ENCODE measurements at places on chromosomes 6 and 20.
A peak's percentile ranks its signal among the peaks of the same experiment; 100 is the strongest.

DNA sequence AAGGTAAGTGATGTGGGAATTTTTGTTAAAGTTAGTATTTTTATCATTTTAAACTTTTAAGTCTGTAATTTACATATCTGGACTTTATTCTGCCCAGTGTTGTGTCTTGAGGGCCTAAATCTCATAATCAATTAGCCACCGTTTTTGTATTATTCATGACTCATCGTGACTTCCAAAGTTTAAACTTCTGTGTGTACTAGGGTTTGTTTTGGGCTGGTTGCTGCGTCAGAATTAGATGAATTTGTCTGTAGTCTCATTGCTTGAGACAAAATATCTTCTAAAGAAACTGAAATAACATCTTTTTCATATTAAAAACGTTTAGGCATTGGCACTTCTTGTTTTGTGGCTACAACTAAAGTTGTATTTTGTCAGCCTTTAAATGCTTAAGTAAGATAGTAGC lies 41.3 kb downstream of the CDYL start:
- no peak for DNase-seq

DNA sequence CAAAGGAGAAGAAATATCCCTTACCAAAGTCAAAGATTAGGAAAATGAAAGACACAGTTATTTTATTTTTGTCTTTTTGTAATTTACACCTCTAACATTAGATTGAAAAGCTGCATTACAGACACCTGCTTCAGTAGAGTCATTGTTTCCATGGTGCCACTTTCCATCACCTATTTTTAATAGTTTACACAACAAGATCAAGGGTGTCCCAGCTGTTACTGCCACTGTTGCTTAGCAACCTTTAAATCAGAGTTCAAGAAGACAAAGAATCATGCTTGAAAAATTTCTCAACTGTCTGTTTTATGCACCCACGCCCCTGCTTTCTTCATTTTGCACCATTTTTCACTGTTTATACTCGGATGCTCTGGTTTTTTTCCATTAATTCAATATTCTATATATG lies 668.2 kb upstream of the GJE1 start:
- no peak for DNase-seq

DNA sequence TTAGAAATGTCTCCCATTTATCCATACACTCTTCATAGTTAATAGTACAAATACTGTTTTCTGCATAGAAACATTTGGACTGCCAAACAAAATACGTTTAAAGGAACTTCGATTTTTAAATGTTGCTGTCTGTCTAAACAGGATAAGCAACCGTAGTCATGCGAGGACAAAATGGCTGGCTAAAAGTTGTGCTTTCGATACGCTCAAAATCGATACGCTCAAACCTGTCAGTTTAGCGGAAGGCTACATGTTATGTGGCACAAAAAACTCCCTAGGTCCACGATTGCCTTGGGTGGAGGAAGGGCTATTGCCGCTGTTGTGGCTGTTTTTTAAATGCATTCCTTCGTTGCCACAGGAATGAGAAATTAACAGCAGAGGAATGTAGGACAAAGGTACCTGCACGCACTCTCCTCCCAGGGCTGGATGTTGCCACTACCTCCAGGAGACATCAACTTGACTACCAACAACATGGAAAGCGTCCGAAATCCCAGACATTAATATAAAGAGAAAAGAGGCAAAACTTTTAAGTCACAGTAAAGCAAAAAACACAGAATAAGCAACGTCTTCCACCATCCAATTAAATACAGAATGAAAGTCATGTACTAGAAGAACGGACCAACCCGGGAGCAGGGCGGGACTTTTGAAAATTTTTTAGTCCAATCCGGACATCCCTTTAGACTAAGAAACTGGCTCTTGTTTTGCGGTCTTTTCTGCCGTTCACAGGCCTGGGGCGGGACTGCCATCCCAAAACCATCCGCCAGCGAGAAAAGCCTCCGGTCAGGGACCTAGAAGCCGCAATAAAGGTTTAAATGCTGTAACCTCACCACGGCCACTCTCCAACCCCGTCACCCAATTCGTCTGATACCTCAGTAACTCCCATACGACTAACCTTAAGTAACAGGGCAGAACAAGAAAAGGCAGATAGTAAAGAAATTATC lies 32.2 kb upstream of the HFE start:
- peak; percentile 89 for DNase-seq

DNA sequence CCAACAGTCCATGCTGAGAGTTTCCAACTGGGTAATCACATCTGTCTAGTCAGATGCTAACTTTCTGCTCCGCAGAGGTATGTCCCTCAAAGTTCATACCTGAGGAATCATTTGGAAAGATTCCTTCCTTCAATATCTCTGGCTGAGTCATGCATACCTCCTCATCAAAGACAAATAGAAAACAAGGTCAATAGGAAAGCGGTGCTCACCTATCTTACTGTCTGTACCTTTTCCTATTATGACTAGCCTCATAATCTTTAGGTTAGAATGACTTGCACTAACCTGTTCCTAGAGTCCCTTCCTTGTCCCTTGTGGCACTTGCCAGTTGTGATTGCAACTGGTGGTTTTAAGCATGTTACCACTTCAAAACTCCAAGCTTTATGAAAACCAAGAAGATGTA lies 78.2 kb upstream of the PTPRK start:
- no peak for DNase-seq

DNA sequence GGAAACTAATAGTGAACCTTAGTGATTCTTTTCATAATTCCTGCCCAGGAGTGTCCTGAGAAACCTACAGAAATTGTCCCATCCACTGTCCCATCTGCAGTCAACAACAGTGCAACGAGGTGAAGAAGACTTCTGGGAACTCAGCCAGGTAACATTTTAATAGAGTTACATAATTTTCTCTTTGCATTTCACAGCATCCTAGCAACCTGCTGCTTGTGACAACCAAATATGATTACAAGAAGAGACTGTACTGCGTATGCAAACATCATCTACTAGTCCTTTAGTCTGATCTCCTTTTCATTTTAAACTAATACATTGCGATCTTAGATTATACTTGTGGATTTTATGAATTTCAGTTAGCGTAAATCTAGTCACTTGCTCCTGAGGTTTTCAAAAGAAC lies 951.6 kb downstream of the TFAP2A start:
- no peak for DNase-seq

DNA sequence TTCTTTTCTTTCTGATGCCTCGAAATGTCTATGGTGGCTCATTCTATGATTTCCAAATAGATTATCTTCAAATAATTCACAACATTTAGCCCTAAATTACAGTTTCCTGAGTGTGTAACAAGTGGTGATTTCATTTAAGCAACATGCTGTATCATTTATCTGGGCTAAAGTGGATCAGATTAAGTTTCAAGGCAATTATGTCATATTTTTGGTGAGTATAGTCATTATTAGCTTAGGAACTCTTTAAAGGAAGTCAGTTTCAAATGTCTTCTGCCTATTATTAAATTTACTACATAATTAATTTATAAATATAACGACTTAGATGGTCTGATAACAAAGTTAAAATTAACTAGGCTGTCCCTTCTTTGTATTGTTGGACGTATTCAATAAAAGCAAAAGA lies 847.9 kb upstream of the FLRT3 start:
- DNase-seq = no peak

GRCh38 chr20:32589769-32590168 lies 4.6 kb upstream of the NOL4L start:
- DNase-seq = no peak

- no peak for DNase-seq
Measured at GRCh38 chr6:108157234-108157980, 8.4 kb upstream of the NR2E1 start.

- no peak for DNase-seq
Measured at GRCh38 chr6:82963191-82963925, 102.3 kb downstream of the UBE3D start.

DNA sequence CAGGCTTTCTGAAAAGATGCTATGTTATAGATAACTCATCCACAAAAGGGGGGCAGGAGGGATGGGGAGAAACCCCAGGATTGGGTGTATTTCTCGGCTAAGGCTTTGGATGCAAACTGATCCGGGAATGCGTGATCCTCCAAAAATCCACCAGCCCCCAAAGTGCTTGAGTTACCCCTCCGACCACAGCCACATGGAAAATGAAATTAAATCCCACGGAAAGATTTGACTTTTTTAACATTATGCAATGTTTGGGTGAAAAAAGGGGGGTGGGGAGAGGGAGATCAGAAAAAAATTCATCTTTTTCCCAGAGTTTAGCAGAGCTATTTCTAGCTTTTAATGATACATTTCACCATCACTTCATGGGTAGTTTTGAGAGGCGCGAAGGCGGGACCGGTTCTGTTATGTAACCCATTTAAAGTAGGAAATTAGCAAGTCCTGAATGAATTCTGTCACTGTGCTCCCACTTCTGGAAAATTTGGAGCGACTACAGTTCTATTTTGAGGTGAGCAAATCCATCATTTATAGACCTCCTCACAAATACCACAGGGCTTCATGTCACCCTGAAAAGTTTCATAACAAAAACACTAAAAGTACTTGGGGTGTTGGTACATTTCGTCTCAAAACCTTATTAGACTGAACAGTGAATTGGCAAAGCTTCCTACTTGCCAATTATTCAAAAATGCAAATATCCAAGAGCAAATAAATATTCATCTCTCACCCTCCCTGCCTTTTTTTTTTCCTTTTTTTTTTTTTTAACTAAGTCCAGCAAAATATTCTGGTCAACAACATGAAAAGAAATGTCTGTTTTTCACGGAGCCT lies 51.9 kb upstream of the NFATC2 start:
- DNase-seq = no peak

DNA sequence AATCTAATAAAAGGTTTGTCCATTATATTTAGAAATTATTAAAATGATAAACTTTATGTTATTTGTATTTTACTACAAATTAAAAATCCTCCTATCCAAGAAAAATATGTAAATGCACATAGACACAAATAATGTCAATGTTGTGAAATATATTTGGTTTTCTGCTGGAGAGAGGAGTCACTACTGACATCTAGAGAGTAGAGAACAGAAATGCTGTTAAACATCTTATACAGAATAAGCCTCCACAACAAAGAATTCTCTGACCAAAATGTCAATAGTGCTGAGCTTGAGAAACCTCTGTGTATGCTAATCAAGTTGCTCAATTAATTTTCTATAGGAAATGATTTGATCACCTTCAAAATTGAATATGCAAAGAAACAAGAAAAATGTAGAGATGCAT lies 12.4 kb downstream of the HTR1B start:
- DNase-seq = no peak

GRCh38 chr6:5125152-5126006 lies 40.2 kb downstream of the PPP1R3G start:
- DNase-seq = no peak

- DNase-seq = peak; percentile 85
Measured at GRCh38 chr6:52361945-52362442, at the start of gene PAQR8. Gene PAQR8, plus strand, starts transcription at chr6:52362151. Its CDS starts 41,063 bp downstream, at chr6:52403214.

GRCh38 chr6:162177746-162178145 lies 549.8 kb downstream of the PRKN start:
- no peak for DNase-seq

- no peak for DNase-seq
Measured at GRCh38 chr6:40693768-40694167, 106.6 kb upstream of the LRFN2 start.

GRCh38 chr20:34675561-34675960 lies 1.3 kb downstream of the PIGU start:
- no peak for DNase-seq

DNA sequence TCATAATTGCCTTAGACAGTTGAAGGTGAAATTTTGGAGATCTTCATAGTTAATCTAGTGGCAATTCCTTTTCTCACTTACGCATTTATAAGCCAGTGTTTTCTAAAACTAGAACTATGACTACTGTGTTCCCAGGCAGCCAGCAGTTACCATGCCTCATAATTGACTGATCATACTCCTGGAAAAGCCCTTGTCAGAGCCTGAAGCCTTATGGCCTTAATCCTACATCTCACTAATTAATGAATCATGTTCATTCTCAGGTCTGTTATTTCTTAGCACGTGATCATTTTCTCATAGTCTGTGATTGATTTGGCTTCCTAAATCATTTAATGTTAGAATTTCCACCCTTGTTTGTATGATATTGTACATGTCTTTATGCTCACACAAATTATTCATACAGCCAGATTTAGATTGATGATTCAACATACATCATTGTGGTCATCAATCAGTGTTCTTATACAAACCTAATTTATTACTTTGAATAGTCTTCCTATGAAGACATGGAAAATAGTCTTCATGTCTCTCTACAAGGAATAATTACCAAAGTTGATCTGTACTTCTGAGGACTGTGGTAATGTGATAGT lies 132.6 kb upstream of the ASCC3 start:
- no peak for DNase-seq

DNA sequence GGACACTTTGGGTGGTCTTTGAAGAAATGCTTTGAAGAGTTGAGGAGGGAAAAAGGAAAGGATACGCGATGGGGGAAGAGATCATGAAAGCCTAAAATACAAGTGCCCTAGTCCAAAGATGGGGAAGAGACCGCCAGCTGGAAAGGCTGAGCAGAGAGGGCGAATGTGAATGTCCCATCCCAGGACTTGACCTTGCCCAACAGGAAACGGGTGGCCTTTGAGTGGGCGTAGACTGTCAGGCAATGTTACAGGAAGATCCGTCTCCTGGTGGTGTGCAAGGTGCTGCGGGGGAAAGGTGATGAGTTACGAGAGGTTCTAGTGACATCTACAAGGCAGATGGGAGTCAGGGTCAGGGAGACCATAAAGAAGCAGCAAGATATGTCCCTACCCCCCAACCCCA lies 55.0 kb upstream of the TBXT start:
- no peak for DNase-seq

Data from T-helper 2 cell treated with Interferon-gamma antibody and Interleukin-4, amounts not matched to agents 5 μg/mL and 100 μg/mL, for 36 hours (primary cell).